ENCODE measurements at places on chromosomes 1 and 21.

DNA sequence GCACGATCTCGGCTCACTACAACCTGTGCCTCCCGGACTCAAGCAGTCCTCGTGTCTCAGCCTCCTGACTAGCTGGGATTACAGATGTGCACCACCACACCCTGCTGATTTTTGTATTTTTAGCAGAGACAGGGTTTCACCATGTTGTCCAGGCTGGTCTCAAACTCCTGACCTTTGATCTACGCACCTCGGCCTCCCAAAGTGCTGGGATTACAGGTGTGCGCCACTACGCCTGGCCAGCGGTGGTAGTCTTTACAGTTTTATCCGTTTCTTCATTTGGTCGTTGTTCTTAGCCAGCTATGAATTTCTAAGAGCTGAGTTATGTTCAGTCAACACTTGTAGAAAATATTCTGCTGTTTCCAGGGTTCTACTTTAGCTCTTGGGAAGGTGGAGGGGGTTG is 53.3 kb downstream of the AKNAD1 start:
- DNase-seq: no peak

DNA sequence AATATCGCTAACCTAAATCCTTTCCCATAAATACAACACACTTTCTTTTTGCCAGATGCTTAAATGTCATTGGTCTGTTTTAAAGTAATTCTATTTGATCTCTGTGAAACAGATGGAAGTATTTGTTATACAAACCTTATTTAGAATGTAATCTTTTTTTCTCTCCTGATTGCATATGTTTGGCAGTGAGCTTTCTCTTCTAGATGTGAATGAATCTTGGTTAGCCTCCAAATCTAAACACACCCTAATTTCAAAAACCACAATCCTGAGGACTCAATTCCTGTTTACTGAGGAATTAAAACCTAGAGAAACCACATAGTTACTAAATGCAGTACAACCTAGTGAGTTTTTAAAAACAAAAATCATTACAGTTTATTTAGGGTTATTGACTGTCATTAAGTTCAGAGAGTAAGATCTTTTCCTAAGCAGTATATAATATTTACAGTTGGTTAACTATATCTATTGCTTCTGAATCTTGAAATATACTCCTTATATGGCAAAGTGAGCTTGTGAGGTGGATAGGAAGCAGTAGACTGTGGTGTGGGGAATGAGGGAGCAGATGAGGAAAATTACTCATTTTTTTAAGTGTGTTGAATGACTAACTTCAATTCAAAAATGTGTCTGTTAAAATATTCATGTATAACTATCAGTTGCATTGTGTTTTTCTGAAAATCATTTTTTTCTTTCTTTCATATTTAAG is 218.7 kb downstream of the FMN2 start:
- no peak for DNase-seq

GRCh38 chr1:233884461-233885151 is 19.9 kb upstream of the SLC35F3 start:
- no peak for DNase-seq

DNA sequence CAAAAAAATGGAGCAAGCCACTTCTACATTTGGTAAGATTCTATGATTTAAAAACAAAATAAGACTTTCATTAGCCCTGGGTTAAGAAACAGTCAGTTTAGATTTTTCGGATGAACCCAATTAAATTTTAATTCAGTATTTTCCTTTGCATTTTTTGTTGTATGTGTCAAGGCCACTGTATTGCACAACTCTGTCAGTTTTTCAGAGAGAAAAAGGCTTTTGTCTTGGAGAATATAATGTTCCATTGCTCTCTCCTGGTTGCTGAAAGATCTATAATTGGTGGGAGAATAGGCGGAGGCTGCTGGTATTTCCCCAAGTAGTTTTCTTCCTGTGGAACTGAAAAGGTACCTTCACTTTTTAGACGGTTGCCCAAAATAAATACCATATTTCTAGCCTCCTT is 84.6 kb downstream of the NEGR1 start:
- no peak for DNase-seq

DNA sequence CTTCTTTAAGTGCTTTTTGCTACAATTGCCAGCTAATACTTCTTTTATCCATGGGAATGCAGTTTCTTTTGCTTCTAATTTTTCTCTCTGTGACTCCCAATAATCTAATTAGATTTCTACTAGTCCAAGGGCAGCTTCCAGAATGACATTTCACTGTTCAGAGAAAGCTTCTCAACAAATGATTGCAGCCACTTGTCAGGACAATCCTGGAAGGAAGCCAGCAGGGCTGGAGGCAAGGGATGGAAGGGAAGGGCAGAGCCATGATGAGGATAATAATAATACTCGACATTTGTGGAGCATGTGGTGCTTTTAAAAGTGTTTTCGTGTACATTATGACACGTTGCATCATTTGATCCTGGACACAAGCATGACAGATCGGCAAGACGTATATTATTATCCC is 19.4 kb downstream of the F11R start:
- DNase-seq: no peak

DNA sequence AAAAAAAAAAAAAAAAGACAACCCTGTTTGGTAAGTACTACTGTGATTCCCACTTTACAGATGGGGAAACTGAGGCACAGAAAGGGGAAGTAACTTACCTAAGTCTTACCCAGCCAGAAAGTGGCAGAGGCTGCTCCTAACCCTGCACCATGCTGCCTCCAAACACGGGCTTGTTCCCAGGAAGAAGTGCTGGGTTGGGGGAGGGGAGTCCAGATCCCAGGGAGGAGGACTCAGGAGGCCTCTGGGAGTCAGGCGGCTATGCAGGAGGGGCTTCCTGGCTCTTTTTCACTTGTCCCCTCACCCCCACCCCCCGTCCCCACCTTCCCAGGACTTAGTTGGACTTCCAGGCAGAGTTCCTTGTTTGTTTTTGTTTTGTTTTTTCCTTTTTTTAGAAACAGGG is 23.9 kb downstream of the PIK3CD start:
- DNase-seq: no peak

DNA sequence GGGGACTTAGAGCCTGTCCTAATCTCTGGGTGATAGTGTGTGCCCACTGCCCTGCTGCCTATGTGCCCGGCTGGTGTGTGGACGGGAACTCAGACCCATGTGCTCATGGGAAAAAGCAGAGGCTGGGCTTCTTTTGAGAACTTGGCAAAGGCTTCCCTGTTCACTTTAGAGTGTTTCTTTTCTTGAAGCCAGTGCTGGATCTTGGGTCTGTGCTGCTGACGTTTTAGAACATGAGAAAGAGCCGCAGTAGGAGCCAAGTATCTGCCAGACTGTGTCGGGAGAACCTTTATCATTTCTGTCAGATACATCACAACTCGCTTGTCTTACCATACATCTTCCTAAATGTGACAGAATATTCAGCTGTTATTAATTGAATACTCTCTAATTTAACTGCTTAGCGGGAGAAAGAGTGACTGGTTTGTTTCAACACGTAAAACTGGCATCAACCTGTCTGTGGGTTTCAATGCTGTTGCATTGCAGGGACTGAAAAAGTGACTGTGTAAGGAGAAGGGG is 195.2 kb downstream of the PBX1 start:
- no peak for DNase-seq

DNA sequence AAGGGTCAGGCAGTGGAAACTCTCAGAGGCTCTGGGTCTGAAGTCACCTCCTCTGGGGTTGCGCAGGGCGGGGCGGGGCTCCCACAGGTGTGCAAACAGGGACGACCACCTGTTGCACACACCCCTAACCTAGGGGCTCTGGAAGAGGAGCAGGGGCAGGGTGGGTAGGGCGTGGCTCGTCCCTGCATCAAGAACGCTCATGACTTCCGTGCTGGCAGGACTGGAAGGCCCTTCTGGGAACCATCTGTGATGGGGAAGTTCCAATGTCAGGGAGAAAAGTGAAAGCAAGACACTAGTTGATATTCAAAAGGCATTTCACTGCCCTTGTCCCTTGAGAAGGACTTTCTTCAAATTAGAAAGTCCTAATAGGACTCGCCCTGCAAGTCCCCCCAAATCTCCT is 22.1 kb upstream of the CLSTN1 start:
- DNase-seq: no peak

- no peak for DNase-seq
These were observed 54.7 kb upstream of the WNT4 start for GRCh38 chr1:22197644-22198043.

DNA sequence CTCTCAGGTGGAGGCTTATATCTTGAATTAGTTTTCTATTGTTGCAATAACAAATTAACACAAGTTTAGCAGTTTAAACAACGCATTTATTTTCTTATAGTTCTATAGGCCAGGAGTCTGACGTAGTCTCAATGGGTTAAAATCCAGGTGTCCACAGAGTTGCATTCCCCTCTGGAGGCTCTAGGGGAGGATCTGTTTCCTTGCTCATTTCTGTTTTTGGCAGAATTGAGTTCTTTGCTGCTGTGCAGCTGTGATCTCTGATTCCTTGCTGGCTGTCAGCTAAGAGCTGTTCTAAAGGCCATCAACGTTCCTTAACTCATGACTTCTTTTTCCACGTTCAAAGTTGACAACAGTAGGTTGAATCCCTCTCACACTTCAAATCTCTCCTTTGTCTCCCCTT is 31.8 kb downstream of the S100A10 start:
- DNase-seq: no peak

- DNase-seq: no peak
These were observed 6.3 kb downstream of the PHC2 start for GRCh38 chr1:33424610-33425009.

DNA sequence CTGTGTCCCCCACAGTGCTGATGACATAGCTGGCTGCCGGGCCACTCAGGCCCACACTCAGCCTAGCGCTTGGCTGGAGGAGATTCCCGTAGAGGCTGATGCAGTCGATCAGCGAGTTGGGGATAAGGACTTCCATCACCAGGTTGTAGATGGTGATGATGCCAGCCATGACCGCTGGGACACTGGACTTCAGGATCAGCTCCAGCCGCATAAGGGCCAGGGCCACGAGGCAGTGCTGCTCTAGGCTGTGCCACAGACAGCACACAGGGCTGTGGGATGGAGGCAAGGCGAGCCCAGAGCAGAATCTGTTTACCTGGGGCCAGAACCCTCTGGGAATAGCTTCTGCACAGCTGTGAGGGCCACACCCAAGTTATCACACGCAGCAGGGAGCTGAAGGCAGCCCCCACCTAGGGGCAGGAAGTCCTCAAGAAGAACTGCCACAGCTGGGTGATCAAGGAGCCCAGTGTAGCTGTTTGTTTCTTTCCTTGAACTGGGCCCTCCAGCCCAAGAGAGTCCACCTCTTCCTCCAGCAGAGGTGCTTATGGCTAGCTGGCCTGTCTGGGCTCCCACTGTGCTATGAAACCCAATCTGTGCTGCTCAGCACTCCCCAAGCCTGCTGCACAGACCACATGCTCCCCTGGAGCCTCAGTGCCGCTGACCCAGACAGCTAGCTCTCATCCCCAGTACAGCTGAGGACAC is 6.2 kb downstream of the SLC2A1 start:
- no peak for DNase-seq

GRCh38 chr1:73701826-73702225 is 496.1 kb downstream of the LRRIQ3 start:
- DNase-seq: no peak

GRCh38 chr1:117118137-117118536 is 3.4 kb downstream of the TRIM45 start:
- DNase-seq: no peak

DNA sequence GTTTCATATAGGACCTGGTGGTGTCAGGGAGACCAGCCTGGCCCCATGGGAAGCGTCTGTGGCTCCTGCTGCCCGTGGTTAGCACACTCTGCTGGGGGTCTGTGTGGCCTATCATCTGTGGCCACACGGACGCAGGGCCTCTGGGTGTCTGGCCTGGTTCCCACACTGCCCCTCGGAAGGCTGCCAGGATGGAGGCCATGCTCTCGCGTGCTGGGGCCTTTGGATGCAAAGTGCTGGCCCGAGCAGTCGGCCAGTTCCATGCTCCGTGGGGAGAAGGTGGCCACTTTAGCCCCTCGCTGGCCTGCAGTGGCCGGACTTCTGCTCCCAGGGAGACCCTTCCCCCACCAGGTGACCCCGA is 20.8 kb upstream of the LRRC3 start:
- no peak for DNase-seq

DNA sequence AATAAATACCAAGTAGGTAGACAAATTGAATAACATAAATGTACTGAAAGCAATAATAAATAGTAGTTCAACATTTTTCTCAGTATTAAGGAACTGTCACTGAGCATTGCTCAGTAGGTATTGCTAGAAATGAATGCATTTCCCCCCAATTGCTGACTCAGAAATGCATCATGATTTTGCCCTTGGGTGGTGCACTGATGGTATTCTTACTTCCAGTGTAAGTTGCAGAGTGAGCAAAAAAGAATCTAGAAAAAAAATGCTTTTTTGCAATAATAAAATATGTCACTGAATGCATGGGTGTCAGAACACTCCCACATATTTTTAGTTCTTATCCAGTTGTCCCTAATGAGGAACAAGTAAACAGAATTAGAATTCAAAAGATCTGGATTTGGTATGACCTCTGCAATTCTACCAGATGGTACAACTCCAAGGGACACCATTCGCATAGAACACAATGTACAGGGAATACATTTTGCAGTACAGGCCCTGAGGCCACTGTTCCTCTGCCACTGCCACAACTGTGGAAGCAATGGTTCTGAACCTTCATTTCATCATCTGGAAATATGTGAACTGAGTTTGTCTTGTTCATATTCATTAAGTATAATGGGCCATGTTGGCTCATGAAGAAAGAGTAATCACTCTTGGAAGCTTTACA is 78.0 kb downstream of the ATP6V1G3 start:
- DNase-seq: no peak

DNA sequence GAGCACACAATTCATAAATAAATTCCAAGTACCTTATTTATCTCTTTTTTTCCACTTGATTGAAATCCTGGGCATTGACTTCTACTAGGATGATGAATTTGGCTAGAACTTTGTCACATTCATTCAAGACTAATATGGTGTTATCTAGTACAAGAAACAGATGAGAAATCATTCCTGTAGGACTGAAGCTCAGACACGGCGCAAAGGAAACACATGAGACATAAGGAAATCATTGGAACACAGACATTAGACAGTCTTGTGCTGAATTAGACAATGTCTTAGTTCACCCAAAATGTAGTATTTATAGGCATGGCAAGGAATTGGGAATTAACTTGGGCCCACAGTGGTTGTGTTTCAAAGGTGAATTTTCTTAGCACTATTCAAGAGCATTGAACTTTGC is 305.7 kb downstream of the SETD4 start:
- no peak for DNase-seq

DNA sequence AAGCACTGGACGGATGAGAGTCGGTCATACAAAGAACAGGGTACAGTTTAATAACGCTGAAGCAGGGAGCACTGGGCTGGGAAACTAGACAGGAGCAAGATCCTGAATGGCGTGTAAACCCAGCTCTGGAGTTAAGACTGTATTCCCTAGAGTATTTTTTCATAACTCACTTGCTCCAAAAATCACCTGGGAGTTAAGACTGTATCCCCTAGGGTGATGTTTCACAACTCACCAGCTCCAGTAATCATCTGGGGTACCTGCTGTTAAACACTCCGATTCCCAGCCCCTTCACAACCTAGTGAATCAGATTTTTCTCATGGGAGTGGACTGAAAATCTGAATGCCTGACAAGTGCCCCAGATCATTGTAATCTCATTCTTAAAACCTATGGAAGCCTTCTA is 123.2 kb downstream of the MAB21L3 start:
- DNase-seq: no peak

Data from activated naive CD4-positive, alpha-beta T cell (primary cell).